ENCODE measurements at places on chromosomes 6 and 20.

DNA sequence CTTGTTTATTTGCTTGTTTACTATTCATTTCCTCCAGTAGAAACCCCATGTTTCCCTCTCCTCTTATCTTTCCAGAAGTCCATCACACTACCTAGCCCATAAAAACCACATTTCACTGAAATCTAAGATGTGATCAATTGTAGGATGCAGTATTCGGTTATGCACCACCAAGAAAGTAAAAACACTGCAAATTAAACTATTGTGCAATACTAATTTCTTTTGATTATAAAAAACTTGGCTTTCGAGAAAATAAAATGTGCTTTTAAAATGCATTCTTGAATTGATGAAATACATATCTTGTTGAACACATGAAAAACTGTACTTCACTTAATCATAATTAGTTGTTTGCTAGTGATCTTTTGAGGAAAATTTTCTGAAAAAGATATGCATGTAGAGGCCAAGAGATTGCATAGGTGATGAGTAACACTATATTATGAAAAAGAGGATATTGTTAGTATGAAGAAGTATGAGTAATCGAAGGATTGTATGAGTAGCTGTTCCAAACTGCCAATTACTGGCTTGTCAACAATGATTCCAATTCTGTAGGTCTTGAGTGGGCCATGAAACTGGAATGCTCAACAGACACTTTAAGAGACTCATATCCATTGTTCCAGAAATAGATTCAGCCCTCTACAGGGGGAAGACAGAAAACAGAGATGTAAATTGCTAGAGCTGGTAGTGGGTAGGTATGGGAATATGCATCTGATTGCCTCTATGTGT lies 79.7 kb downstream of the RNF217 start:
- DNase-seq, result no peak

DNA sequence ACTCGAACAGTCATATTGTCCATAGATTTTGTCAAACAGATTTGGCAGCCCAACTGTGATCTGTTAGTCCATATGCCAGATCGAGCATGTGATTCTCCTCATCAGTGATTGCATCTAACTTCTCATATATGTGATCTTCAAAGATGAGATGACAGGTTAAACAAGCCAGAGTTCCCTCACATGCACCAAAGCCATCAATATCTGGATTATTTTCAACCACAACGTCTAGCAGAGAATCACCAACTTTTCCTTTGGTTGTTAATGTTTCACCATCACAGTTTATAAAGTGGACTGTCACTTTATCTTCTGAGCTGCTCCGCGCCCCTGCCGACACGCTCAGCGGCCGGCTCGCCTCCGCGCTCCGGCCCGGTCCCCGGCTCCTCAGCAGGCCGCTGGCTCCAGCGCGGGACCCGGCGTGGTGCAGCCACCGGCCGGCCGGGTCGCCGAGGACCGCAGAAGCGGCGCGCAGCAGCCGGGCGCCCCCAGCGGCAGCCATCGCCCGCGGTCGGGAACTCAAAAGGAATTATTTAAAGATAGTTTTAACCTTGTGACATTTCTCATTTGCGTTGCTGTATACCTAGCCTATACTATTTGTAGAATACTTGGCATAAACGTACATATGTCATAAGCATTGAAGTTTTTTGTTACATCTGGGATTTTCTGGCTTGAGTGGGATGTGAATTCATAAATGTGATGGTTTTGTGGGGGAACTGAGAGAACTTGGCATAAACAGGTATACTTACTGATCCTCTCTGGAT lies 40.1 kb upstream of the DYNLRB1 start:
- peak; percentile 23 for DNase-seq

GRCh38 chr6:162973151-162973872 lies 245.5 kb downstream of the PACRG start:
- DNase-seq, result no peak

- no peak for DNase-seq
Measured at GRCh38 chr6:90573624-90574023, 13.2 kb downstream of the MAP3K7 start.

- no peak for DNase-seq
Measured at GRCh38 chr20:35840421-35840820, 68.6 kb downstream of the PHF20 start.

DNA sequence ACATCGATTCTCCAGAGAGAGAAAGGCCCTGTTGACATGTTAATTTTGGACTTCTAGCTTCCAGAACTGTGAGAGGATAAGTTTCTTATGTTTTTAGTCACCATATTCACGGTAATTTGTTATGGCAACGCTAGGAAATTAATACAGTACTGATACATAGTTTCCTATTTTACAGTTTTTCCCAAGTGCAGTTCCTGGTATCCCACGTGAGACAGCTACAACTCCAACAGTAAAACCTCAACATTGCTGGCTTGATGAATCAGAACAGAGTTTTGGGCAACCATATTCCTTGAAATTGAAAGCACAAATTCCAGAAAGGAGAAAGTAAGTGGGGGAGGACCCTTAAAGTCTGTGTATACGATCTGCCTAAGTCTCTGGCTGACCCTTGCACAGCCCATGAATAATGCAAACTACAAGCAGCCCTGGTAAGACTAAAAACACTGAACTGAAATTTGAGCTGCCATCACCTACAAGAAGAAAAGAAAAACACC lies 505.1 kb upstream of the NRSN1 start:
- DNase-seq, result no peak

- DNase-seq, result no peak
Measured at GRCh38 chr6:108145639-108146038, 20.2 kb upstream of the NR2E1 start.

DNA sequence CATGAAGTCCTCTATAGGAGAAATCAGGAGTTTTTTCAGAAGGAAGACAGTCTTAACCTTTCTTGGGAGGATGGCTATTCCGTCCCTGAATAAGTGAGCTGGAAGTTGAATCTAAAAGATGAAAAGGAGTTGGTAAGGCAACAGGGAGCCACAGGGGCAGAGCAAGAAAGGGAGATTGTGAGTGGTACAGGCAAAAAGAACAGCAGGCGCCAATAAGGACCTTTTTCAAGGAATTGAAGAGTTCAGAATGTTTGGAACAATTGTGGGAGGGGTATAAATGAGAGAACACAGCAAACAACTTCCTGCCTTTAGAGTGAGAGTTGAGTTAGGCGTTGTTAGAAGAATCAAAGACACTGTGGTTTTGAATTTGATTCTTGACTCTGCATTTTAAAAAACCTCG lies 1003.7 kb downstream of the EPHA7 start:
- DNase-seq, result no peak

DNA sequence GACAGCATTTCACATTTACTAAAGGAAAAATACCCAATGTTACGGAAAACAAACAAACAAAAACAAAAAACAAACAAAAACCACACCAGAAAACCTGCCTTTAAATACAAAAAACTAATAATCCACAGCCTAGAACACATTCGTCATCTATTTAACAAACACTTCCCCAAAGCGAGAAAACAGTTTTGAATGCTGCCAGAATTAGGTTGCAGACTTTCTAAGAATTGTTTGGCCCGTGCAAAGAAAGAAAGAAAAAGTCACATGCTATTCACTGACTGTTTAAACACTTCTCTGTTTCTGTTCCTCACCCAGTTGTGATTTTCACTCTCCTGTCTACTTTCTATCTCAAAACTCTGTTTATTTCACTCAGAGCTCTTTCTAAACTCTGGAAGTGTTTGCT lies 52.5 kb downstream of the BCAS1 start:
- no peak for DNase-seq

- DNase-seq, result no peak
Measured at GRCh38 chr6:149053848-149054558, 263.5 kb upstream of the TAB2 start.

DNA sequence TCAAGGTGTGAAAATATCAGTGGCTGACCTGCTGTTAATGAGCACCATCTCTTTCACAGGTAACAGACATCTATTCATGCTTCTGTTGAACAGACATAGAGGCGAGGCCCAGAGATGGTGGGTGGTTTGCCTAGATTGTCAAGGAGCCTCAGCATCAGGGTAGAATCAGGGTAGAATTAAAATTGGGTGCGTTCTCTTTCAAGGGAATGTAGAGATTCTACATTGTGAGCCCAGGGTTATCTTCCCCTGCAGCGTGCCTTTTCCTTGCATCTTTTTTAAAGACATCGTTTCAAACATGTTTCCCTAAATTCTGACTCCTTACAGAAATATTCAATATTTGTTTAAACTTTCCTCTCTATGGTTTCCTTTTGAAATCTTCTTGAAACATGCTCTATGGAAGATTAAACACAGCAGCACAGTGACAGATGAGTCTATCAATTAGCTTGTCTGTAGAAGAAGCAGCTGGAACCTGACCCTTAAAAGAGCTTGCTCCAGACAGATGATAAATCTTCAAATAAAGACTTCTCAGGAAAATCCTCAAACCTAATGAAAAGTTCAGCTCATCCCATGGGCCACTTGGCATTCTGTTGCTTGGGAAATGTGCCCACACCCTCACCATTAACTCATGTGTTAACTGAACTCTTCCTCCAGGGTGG lies 119.8 kb downstream of the IPCEF1 start:
- no peak for DNase-seq

DNA sequence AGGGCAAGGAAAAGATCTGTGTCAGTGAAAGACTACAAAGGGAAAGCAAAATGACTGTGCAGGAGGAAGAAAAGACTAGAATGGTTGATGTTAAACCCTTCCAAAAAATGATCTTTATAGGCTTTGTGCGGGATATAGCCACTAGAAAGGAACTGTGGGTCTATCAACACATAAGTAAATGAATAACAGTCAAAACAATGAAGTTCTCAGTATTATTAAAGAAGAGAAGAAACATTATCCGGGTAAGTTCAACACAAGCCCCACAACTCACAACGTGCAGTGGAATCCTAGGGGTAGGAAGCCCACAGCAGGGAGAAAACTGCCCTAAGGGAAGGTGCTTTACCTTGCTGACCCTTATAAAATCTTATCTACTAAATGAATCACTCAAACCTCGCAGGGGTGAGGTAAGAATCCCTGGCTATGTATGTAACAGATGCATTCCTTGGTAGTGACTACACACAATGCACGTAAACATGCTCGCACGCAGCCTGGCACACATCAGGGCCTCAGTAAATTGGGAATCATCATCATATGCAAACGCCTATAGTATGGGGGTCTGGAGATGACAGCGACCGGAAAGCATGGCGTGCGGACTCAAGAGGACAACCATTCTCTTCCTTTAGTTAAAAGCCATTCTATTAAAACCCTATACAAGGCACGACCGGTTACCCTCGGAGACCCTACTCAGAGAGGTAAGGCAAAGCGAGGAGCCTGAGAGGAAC lies 11.3 kb downstream of the TFAP2A start:
- DNase-seq, result no peak

GRCh38 chr6:168318090-168318489 lies 1.5 kb downstream of the DACT2 start:
- no peak for DNase-seq

DNA sequence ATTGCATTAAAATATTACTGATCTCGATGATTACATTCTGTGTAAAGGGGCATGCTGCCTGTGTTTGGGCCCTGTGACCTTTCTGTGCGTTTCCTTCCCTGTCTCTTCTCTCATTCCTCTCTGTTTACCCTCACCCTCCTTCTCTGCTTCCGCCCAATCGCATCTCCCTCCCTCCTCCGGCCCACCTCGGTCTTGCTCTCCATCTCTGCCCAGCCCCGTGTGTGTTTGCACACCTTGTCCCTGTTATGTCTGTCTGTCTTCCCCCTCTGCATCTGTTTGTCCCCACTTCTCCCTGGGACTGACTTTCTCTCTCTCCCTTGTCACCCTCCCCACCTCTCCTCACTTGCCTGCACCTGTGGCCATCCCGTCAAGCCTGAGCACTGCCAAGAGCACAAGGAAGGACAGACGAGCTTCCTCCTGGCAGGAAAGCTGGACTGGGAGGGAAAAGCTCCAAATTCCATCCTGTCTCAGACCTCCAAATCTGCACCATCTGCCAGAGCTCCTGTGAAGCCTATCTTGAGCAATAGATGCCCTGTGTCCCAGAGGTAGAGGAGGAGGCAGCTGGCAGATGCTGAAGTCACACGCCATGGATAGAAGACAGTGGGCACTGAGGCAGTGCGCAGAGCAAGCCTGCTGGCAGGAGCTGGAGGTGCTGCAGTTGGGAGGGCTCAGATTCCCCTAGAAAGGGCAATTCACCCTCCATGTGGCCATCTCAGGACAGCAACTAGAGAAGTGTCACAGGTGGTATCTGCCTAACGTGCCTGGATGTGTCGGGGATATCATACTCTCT lies 172.3 kb downstream of the PTPRT start:
- DNase-seq, result no peak

DNA sequence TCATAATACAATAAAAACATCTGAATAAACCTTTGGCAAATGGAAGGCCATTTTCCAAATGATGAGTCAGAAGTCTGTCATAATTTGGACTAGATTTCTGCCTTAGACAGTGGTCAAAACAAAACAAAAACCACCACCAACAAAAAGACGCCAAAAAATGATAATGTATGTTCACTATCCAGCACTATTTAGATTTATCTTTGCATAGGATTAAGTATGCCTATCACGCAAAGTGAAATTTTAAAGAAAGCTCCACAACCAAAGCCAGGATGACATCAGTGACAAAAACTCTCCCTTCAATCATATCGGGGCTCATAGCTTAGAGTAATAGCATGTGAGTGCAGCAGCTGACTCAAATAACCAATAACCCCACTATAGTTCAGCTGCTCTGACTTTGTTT lies 201.9 kb downstream of the MOXD1 start:
- no peak for DNase-seq

GRCh38 chr20:43968341-43969000 lies 53.8 kb downstream of the TOX2 start:
- no peak for DNase-seq

- DNase-seq, result peak; percentile 80
Measured at GRCh38 chr20:57622579-57623381, 2.6 kb upstream of the ZBP1 start.

GRCh38 chr6:129966125-129966524 lies 52.3 kb upstream of the L3MBTL3 start:
- DNase-seq, result no peak

GRCh38 chr6:33372526-33373123 lies 19.0 kb upstream of the KIFC1 start:
- DNase-seq, result no peak

DNA sequence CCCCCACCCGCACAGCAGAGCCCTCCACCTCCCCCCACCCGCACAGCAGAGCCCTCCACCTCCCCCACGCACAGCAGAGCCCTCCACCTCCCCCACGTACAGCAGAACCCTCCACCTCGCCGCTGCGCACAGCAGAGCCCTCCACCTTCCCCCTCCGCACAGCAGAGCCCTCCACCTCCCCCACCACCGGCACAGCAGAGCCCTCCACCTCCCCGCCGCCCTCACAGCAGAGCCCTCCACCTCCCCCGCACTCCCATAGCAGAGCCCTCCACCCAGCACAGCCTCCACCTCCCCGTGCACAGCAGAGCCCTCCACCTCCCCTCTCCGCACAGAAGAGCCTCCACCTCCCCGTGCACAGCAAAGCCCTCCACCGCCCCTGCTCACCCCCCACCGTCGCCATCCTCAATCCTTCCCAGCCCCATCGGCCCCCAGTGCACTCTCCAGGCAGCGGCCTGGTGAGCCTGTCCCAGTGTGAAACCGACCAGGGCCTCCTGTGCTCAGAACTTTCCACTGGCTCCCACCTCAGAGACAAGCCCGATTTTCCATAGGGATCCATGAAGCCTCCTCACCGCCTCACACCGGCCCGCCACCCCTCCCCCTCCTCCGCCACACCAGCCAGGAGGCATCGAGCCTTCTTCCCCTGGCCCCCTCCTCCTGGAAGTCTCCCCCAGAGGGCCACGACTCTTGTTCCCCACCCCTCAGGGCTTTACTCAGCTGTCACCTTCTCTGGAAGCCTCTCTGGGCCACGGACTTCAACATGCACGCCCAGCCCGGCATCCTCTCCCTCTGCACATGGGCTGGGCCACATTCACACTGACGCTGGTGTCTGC lies 347.1 kb downstream of the ZFAND3 start:
- no peak for DNase-seq
